CMK (cell line): ENCODE measurements at places on chromosomes 16 and 17.

- no peak for DNase-seq
These were observed 33.0 kb upstream of the ZFHX3 start for GRCh38 chr16:73080931-73081330.

- no peak for DNase-seq
These were observed 403.2 kb downstream of the HS3ST3B1 start for GRCh38 chr17:14704121-14704520.

GRCh38 chr16:30381291-30382041, 895 bp downstream of the SEPTIN1 start:
- no peak for DNase-seq

DNA sequence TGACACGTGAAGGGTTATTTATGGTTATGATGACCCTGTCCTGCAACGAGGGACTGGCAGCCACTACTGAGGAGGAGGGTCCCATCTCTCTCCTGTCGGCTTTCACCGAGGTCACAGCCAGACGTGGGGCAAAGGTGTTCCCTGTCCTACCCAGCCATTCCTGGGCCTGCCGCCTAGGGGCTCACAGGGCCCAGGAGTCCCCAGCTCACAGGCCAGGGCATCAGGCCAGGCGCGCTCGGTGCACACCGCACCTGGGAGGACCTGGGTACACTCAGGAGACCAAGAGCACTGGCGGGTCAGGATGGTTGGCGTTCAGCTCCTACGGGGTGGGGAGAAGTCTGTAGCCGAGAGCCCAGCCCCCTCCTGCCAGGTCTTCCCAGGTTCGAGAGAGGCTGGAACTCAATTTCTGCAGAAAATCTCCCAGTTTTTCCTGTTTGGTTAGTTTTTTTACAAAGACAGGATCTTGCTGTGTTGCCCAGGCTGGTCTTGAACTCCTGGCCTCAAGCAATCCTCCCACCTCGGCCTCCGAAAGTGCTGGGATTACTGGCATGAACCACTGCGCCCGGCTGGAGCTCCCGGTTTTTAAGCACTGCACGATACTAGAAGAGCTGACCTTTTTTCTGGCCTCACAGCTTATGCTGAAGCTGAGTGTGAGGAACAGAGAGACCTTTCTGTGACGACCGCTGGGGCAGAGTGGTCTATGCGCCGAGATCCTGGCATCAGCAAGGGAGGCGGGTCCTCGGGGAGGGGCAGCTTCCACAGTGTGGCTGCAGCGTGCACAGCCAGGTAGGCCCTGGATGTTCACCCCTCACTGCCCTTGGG, 7.7 kb downstream of the CYBC1 start:
- DNase-seq, result no peak
